Chondrocyte (in vitro differentiated cells): ENCODE measurements at places on chromosomes 13 and 19.

DNA sequence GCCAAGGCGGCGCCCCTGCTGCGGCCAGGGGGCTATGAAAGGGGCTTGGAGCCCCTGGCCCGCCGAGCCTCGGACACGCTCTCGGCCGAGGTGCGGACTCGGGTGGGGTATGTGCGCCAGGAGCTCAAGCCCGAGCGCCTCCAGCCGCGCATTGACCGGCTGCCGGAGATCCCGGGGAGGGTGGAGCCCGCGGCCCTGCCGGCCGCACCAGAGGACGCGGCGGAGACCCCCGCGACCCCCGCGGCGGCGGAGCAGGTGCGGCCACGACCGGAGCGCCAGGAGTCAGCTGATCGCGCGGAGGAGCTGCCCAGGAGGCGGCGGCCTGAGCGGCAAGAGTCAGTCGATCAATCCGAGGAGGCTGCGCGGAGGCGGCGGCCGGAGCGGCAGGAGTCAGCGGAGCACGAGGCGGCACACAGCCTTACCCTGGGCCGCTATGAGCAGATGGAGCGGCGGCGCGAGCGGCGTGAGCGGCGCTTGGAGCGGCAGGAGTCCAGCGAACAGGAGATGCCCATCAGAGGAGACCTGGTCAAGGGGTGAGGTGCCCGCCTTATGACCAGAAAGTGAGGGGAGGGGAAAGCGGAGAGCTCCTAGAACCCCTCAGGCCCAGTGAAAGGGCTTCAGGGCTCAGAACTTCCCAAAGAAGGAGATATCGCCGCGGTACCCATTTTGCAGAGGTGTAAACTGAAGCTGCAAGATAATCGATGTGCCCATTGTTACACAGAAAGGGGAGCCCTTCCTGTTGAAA lies 8.8 kb upstream of the SHKBP1 start:
- DNase-seq, result no peak

DNA sequence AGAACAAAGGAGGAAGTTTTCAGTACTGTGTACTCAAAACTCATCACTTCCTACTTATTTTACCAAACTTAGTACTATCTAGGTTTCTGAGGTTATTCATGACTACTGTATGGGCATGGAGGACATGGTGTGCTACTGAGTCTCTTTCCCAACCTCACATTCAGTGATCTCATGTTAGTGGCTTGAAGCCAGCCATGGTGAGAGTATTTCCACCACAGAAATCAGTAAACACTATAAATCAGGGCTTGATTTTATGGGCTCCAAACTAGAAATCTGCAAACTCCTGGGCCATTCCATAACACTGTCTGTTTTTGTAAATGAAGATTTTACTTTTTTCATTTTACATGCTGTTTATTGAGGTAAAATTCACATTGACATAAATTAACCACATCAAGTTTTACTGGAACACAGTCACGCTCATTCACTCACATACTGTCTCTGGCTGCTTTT lies 19.7 kb downstream of the MED26 start:
- no peak for DNase-seq

DNA sequence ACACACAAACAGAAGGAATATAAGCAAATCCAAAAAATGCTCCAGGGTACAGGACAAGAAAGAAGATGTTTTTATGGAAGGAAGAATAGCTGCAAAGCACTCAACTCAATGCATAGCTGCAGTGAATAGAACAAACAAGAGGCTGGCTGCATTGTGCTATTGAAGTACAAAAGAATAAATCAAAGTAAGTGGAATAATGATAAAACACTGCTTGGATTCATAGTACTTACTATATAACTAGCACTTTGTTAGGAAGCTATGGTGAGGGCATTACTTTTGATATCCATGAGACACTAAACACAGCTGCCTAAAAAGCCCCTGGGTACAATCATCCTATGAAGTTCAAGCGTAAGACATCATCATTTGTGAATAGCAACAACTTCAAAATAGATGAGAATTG lies 350.1 kb downstream of the PCDH9 start:
- DNase-seq, result no peak

DNA sequence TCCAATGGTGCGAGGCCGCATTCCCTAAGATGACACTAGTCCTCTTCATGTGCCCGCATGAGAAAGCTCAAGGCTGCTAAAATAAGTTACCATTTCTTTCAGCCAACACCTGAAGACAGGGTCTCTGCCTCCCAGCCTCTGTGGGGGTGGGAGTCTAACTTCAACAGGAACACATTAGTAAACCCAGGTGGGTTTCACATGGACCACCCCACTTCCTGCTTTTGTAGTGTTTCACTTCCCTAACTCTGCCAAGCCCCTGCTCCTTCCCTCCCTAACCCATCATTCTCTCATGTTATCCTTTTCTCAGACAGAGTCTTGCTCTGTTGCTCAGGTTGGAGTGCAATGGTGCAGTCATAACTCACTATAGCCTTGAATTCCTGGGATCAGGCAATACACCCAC lies 783.6 kb downstream of the UQCRFS1 start:
- no peak for DNase-seq

DNA sequence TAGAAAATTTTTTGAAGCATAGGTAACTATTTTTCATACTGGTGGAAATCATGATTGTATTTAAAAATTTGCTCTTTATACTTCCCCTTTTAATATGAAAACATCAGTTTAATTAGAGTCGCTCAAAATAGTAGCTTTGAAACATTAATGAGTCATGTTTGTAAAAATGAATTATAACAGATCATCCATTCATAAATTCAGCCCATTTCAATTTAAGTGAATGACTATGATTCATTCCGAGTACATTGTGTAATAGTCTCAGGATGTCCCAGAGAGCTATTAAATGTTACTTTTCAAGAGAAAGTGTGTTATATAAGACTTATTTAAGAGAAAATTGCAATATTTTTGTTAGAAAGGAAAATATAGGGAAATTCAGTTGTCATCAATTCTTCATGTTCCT lies 111.0 kb downstream of the FNDC3A start:
- DNase-seq, result no peak

GRCh38 chr13:66314911-66315310 lies 915.2 kb downstream of the PCDH9 start:
- no peak for DNase-seq

DNA sequence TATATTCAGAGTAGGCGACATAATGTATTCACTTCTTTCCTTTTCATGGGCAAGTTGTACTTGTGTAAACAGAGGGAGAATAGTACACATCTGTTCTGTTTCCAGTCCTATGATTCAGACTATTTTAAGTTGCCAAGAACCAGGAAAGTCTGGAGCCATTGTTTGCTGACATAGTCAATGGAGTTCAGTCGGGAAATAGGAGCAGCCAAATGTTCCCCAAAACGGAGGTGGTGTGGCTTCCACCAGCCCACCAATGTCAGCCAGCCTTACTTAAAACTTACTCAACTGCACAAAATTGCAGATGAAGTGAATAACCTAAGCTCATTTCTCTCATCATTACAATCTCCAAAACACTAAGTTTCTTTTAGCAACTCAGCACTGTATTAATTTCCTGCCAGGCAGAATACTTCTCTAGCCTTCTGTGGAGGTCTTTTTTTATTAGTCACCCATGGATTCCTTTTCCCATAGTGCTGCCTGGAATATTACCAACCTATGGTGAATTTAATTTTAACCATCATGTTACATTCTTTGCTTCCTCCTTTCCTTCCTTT lies 22.3 kb upstream of the CSNK1A1L start:
- no peak for DNase-seq

GRCh38 chr19:23052349-23052748 lies 49.4 kb upstream of the ZNF728 start:
- no peak for DNase-seq

DNA sequence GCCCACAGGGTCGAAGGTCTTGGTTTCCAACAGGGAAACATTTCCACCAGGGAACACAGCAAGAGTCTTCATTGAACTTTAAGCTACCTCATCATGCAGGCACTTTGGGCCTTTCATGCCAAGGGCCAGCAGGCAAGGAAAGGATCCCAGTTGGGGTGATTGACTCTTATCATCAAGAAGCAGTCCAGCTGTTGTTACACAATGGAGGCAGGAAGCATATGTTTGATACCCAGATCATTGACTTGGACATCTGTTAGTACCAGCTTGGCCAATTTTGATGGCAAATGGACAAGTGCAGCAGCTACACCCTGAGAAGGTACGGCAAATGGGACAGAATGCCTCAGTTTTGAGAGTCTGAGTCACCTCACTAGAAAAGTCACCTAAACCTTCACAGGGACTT lies 10.9 kb upstream of the RCBTB1 start:
- DNase-seq, result no peak

DNA sequence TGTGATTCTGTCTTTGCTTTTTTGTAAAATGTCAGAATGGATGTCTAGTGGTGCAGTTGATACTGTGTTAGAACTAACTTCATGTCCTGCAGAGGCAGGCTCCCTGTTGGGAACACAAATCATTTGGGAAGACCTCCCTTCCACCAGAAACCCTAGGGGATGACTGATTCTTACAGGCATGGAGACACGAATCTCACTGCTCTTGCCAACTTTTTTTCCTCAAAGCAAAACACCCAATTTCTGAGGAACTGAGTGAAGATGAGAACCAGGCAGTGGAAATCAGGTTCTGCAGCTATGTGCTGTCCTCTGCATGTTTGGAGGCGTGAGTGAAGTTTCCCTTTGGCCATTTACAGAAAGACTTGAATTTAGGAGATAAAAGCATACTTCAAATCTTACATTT lies 87.5 kb upstream of the CSNK1A1L start:
- DNase-seq, result no peak

DNA sequence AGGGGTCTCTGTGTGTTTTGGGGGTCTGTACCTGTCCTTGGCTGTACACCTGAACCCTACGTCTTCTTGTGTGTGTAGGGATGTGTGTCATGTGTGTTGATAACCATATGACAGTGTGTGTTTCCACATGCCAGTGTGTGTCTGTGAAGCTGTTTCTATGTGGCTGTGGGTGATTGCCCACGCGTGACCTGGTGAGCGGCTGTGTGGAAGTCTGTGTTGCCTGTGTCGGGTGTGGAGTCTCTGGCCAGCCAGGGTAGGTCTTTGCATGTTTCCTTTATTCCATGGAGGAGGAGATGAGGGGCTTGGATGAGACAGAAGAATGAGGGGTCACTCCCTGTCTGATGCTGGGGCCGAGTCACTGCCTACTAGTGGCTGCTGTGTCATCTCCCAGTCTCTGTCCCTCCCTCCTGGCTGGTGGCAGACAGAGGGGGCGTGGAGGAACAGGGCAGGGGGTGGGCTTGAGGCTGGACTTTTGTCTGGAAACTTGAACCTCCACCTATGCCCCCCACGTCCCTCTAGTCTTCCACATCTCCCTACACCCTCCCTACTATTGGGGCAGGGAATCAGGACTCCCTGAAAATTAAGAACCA lies 2.8 kb upstream of the FOSB start:
- DNase-seq, result no peak

DNA sequence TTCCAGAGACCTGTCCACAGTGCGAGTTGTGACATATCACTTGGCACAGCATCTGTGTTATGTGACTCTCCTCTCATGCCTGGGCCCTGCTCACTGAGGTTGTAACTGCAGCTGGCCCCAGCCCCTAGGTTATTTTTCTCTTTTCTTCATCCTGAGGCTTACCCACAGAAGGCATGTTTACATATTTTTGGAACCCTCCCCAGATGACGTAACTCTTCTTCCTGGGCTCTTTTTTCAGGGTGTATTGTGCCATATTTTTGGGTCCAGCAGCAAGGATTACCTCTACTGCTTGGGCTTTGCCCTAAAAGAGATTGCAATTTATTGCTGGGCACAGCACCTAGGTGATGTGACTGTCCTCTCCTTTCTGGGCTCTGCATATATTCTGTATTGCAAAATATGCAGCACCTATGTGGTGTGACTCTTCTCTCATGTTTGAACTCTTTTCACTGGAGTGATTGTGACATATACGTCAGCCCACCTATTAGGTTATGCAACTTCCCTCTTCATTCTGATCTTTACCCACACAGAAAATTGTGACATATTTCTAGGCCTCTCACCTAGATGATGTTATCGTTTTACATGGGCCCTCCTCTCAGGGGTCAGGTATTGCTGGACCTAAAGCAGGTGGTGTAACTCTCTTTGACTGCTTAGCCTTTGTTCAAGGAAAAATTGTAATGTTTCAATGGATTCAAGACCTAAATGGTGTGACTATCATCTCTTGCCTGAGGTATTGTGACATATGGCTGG lies 64.5 kb upstream of the ZNF724 start:
- no peak for DNase-seq

DNA sequence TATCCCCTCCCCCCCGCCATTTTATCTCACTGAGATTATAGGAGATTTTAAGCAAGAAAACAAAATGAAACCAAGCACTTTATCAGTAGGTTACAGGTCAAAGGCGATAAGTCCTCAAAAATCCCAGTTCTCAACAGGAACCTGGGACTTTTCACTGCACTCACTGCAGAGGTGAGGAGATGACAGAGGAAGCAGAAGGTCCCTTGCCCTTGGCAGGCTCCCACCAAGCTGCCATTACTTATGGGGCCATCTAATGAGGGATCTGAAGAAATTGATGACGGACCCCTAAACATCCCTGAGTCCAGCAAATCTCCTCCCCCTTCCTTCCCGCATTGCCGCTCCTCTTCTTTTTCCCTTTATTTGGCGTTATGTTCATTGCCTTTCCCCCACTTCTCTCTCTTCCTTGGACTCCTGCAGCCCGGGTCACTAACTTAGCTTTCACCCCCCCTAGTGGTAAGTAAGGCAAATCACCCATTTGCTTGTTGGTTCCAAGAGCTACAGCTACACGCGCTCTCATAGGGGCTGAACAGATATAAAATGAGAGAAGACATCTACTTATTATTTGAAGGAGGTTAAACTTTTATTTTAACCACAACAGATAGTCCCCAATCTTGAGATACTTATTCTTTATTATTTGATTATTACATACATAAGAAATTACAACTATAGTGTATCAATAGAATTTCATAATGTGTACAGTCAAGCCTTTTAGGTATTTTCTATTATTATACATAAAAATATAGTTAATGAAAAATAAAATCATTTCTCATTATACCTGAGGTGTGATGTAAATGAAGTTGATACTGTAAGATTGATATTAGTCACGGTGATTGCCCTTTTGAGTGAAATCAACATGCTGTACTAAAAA lies 52.0 kb upstream of the ARGLU1 start:
- DNase-seq, result no peak

- DNase-seq, result no peak
These were observed 204.2 kb downstream of the TSHZ3 start for GRCh38 chr19:31145007-31145406.

GRCh38 chr13:112975401-112975939 lies 6.5 kb downstream of the MCF2L start:
- DNase-seq, result peak; percentile 84

DNA sequence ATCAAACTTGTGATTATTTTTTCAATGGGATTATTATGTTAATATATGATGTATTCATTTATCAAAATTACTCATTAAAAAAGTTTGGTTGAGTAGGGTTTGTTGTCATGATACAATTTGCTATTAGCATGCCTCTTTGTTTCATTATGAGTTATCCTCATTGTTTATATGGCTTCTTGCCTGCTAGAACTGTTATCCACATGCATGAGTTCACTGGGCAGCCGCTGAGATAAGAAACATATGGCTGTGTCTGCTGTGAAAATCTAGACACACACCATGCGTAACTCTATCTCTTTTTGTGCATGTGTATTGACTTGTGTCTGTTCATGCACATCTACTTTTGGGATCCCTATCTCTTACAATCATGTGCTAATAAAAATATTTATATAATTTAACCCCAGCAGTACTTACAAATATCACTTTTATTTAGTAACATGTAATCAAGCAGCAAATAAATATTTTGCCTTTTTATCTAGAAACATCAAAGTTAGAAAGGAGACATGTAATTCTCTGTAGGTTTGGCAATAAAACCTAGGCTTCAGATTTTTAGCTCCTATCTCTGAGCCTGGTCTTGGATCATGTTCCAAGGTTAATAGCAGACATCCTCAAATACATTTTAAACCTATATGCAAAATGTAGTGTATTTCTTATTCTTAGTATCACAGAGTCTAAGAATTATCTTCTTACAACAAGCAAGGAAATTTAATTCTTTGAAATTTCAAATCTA lies 11.2 kb upstream of the KLF12 start:
- no peak for DNase-seq
